ENCODE measurements at places on chromosomes 1 and 21.
A peak's percentile ranks its signal among the peaks of the same experiment; 100 is the strongest.

- peak; percentile 2 for DNase-seq
These were observed 3.4 kb downstream of the PRAMEF12 start for GRCh38 chr1:12776801-12777557.

- peak; percentile 74 for DNase-seq
These were observed 23.0 kb upstream of the DMBX1 start for GRCh38 chr1:46466477-46467182.

GRCh38 chr1:112934577-112934976 is 21.4 kb downstream of the SLC16A1 start:
- no peak for DNase-seq

DNA sequence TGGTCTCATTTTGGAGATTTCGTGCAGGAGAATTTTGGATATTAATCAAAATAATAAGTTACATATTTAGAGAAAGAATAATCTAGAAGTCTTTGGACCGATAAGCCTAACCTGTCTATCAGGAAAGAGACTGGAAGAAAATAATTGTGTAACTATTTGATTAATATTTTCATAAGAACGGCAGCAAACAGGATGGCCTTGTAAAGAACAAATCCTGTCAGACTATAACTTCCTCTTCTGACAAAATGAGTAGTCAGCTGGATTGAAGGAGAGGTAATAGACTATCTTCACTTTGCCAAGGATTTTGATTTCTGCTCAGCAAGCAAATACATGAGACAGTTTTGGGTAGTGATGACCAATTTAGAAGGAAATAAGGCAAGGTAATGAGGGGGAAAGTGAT is 12.7 kb upstream of the RYR2 start:
- no peak for DNase-seq

- no peak for DNase-seq
These were observed 5.0 kb downstream of the HPDL start for GRCh38 chr1:45331436-45332345.

GRCh38 chr1:54275349-54275748 is 75.4 kb downstream of the MRPL37 start:
- peak; percentile 83 for DNase-seq

Data from GM03348 (cell line).